ENCODE measurements at places on chromosomes 2 and 18.

- no peak for DNase-seq
Measured at GRCh38 chr2:241225983-241226382, 37.5 kb downstream of the ANO7 start.

GRCh38 chr2:226773291-226773690, 26.3 kb downstream of the IRS1 start:
- no peak for DNase-seq

GRCh38 chr2:237170020-237170419, 84.3 kb downstream of the COPS8 start:
- no peak for DNase-seq

DNA sequence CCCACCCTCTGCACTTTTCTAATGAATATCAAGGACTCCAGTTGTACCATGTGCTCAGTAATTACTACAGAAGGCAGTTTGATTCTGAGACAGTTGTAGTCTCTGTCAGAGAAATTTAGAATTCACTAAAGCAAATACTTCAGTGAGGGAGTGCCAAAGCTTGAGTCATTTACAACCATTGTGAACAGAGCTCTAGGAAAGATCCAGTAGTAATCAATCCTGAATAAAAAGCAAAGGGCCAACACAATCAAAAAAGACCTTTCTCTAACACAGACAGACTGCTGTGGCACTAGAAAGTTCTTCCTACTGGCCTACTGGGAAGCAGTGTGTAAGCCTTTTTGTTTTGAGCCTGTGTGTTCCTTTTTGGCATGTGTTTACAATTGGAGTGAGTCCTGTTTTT, 135.6 kb upstream of the UNC80 start:
- no peak for DNase-seq

DNA sequence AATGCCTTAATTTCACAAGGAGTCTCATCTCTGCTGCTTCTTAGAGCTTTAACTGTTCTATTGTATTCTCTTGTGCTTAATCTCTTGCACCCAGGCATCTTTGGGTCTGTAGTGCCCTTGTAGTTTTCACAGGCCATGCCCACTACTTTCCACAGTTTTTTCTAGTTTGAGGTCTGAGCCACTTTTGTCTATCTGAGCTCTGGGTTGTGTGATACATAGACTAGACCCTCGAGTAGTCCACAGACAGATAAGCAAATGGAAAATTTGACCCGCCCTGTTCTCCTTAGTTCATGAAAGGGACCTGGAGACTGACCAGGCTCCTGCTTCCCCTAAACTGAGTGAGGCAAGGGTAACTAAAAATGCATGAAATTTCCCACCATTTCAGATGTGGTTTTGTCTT, 466.8 kb upstream of the ZEB2 start:
- DNase-seq, result no peak

DNA sequence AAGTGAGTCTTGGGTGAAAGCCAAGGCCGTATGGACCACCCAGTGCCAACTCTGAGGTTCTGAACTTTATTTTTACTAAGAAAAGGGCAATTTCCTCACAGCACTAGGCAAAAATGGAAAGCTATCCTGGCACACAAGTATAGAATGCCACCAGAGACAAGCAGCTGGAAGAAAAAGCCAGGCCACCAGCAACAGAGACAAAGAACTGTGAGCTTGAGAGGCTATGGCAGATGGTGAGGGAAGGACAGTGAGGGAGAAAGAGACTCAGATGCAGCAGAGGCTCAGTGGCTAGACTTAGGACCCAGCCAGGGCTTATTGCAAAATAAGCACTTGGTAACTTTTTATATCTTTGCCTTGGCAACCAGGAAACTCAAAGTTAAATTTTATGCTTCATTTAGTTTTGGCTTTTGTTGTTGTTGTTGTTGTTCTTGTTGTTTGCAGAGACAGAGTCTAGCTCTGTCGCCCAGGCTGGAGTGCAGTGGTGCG, 78.0 kb upstream of the BZW1 start:
- DNase-seq, result no peak

DNA sequence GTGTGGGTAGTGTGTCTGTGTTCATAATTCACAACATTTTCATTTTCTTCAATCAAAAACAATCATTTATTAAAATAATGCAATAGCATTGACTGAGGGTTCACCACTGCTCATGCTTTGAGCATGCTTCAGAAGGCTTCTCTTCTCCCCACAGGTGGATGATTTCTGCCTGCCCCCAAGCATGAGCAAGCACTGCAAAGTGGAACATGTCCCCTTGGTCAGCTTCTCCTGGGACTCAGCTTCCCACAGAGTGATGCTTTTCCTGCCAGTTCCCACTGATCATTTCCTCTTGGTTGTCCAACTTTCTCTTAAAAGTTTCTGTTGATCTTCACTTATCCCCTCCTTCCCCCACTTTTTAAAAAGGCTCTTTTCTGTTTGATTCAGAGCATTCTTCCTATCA, 31.5 kb upstream of the CDH19 start:
- no peak for DNase-seq

GRCh38 chr2:178874529-178875240, 67.5 kb upstream of the TTN start:
- no peak for DNase-seq

Data from activated T-cell treated with anti-CD3 and anti-CD28 coated beads for 24 hours (primary cell).